ENCODE measurements at places on chromosomes 4 and X.

- no peak for DNase-seq
Observed at GRCh38 chr4:41098093-41099048, 116.0 kb downstream of the APBB2 start.

DNA sequence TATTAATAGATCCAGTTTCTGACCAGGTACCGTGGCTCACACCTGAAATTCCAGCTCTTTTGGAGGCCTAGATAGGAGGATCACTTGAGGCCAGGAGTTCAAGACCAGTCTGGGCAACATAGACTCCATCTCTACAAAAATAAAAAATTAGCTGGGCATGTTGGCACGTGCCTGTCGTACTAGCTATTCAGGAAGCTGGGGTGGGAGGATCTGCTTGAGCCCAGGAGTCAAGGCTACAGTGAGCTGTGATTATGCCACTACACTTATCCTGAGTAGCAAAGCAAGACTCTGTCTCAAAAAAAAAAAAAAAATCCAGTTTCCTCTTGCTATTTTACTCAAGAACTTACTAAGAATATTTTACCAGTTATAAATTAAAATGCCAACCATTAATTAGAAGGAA lies 91.7 kb downstream of the SLC10A6 start:
- no peak for DNase-seq

- no peak for DNase-seq
Observed at GRCh38 chrX:7068939-7069367, 78.6 kb upstream of the STS start.

DNA sequence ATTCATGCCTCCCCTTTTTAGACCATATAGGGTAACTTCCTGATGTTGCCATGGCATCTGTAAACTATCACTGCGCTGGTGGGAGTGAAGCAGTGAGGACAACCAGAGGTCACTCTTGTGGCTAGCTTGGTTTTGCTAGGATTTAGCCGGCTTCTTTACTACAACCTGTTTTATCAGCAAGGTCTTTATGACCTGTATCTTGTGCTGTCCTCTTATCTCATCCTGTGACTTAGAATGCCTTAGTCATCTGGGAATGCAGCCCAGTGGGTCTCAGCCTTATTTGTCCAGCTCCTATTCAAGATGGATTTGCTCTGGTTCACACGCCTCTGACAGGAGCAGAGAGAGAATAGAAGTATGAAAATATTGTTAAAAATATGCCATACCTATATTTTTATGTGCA lies 355.7 kb downstream of the ADGRL3 start:
- no peak for DNase-seq

DNA sequence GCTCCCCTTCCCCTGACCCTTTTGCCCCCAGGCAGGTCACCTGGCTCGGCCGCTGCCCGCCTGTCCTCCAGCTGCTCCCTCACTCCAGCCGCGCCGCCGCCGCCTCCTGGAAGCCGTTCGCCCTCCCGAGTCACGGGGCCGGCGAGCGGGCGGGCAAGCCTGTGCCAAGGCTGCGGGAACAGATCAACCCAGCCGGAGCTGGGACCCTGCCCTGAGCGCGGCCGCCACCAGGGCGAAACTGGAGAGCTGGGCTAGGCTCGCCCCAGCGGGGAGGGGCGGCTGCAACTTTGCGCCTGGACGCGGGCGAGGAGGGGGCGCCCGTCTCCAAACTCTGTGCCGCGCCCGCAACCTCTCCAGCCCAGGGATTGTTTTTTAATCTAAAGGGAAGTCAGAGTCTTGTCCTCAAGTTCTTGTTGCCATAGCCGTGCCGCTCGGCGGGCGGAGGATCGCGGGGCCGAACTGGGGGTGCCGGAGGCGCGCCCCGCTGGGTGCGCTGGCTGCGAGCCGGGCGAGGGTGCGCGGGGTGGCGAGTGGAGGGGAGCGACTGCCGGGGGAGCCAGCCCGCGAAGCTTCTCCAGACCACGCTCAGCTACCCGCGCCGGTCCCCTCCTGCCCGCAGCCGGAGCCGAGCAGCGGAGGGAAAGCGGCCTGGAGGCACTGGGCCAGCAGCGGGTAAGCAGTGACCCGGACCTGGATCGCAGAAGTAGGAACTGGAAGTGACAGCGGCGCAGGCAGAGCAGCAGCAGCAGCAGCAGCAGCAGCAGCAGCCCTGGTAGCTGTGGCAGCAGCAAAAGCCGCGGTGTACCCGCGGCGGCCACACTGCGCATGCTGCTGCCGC lies 13.4 kb downstream of the ARHGEF6 start:
- no peak for DNase-seq

- DNase-seq: no peak
Observed at GRCh38 chr4:140740422-140740821, 15.8 kb downstream of the TBC1D9 start.

GRCh38 chr4:184286358-184286757 lies 68.7 kb upstream of the ENPP6 start:
- no peak for DNase-seq

- no peak for DNase-seq
Observed at GRCh38 chr4:29037501-29037900, 1682.7 kb upstream of the PCDH7 start.

- no peak for DNase-seq
Observed at GRCh38 chr4:183256756-183257385, 63.2 kb downstream of the CLDN22 start.

- no peak for DNase-seq
Observed at GRCh38 chr4:13543839-13544605, at the start of gene NKX3-2. Gene NKX3-2, minus strand, starts transcription at chr4:13544508. Its CDS starts 94 bp downstream, at chr4:13544414.

DNA sequence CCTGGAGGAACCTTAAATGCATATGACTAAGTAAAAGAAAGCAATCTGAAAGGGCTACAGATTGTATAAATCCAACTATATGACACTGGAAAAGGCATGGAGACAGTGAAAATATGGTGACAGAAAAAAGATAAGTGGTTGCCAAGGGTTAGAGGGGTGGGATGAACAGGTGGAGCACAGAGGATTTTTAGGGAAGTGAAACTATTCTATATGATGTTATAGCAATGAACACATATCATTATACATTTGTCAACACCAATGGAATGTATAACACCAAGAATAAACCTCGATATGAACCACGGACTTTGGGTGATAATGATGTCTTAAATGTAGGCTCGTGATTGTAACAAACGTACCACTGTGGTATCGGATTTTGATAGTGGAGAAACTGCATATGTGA lies 40.7 kb downstream of the NPY5R start:
- no peak for DNase-seq

GRCh38 chr4:152539556-152540292 lies 3.8 kb upstream of the FBXW7 start:
- DNase-seq: no peak

GRCh38 chr4:10732914-10733415 lies 48.4 kb upstream of the CLNK start:
- no peak for DNase-seq

DNA sequence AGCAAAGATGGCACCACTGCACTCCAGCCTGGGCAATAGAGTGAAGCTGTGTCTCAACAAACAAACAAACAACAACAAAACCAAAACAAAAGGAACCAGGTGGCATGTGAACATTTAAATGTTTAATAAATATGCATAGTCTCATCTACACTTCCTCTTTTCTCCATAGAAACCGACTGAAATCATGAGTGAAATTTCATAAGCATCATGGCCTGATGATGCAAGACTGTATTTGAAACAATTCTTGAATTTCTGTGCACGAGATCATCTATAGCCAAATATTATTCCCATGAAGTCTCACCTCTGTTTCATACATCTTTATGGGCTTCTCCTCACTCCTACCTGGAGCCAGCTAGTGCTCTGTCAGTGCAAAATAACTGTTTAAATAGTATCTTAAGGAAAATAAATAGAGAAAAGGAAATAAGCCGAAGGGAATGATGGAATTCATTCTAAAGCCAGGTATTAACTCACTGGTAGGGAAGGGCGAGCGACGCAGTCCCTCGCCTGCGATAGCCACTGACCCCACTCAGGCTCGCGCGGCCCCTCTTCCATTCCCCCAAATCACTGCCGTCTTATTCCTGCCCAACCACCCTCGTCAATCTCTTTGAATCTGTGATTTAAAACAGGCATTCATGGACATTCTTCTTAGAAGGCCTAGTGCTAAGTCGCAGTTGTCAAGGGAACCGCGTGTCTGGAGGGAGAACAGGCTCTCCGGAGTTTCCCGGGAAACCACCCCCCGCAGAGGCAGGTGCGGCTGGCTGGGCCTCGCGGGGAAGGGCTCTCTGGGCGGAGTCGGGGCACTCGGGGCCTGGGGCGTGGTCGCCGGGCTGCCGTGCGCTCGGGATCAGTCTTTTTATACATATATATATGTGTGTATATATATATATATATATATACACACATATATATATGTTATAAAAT lies 52.4 kb upstream of the TRIM2 start:
- no peak for DNase-seq

GRCh38 chrX:144681501-144681900 lies 565.8 kb upstream of the SPANXN1 start:
- DNase-seq: no peak

DNA sequence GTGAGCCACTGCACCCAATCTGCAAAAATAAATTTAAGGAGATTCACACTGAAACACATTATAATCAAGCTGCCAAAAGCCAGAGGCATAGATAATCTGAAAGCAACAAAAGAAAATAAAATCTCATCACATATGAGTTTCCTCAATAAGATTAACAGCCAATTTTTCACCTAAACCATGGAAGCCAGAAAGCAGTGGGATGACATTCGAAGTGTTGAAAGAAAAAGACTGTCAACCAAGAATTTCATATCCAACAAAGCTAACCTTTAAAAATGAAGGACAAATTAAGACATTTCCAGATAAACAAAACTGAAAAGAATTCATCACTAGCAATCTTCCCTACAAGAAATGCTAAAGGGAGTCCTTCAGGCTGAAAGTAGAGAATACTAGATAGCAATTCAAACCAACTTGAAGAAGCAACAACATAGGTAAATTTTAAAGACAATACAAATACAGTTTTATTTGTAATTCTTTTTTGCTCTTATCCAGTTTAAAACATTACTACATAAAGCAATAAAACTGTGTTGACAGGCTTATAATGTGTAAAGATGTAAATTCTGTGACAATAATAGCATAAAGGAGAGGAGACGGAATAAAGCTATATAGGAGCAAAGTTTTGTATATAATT lies 23.1 kb upstream of the KLHL8 start:
- DNase-seq: no peak

DNA sequence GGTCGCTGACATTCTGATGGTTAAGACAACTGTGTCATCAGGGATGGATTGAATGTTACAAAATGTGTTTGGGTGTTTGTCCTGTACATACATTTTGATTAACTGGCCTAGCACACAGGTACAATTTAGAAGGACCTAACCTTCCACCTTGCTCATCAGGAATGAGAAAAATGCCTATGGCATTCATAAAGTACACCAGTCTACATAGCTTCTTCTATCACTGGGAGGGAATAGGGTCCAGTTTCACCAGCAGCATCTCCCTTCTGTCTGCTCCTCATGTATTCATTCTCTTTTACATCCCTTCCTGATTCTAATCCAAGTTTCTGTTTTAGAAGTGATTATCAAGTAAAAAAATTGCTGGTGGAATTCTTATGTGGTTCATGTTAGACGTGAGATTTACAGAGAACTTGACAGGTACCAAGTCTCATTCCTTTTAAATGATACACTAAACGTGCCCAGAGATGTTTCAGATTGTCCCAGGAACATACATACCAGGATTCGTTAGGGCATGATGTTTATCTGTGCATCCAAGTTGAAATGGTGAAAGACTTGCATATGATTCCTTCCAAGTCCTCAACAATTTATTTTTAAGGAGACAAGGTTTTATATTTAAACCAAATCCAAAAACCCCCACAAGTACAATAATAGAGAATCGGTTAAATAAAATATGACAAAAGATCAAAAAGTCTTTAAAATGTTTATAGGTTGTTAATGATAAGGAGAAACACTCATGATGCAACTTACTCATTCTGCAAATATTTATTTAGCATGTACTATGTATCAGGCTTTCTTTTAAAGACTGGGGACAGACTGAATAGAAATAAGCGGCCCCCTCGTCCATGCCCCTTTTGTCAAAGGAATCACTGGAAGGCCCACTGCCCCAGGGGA lies 359.1 kb downstream of the ZNF674 start:
- no peak for DNase-seq

Measured in stimulated activated CD8-positive, alpha-beta memory T cell treated with anti-CD3 and anti-CD28 coated beads, Interleukin-4, amount 100 ng/mL, for 1 hour (primary cell).